ENCODE measurements at places on chromosomes 2 and 18. TPM values are rescaled to one million over a fixed set of nuclear protein-coding genes. Genes with fewer than 3 reads are reported as not detected.

Gene SPR
- total RNA-seq: 66.9 TPM

Gene TRIM43
- total RNA-seq: not detected

Gene HMSD
- 5.3 TPM for total RNA-seq

Gene PLCD4
- 0.64 TPM for total RNA-seq

Gene OR6B2
- not detected for total RNA-seq

Gene LHCGR
- total RNA-seq: not detected

Gene AFF3
- total RNA-seq: 0.61 TPM

Gene SCYGR4
- total RNA-seq: not detected

Gene LCT
- 0.12 TPM for total RNA-seq
